ENCODE measurements at places on chromosomes 6 and 20.

- DNase-seq: no peak
These were observed 14.3 kb downstream of the TTPAL start for GRCh38 chr20:44489931-44490330.

- DNase-seq: no peak
These were observed 8.9 kb downstream of the FYN start for GRCh38 chr6:111864138-111865048.

GRCh38 chr20:13718171-13718570 is 66.5 kb downstream of the ESF1 start:
- no peak for DNase-seq

- no peak for DNase-seq
These were observed 233.4 kb upstream of the ID4 start for GRCh38 chr6:19603721-19604120.

GRCh38 chr6:28673787-28674671 is 148.3 kb downstream of the GPX5 start:
- DNase-seq: peak; percentile 78

GRCh38 chr20:24969186-24970029 is 20.3 kb downstream of the CST7 start:
- DNase-seq: no peak

Data from EL (cell line).